ENCODE measurements at places on chromosomes 5 and 9.
A peak's percentile ranks its signal among the peaks of the same experiment; 100 is the strongest.

DNA sequence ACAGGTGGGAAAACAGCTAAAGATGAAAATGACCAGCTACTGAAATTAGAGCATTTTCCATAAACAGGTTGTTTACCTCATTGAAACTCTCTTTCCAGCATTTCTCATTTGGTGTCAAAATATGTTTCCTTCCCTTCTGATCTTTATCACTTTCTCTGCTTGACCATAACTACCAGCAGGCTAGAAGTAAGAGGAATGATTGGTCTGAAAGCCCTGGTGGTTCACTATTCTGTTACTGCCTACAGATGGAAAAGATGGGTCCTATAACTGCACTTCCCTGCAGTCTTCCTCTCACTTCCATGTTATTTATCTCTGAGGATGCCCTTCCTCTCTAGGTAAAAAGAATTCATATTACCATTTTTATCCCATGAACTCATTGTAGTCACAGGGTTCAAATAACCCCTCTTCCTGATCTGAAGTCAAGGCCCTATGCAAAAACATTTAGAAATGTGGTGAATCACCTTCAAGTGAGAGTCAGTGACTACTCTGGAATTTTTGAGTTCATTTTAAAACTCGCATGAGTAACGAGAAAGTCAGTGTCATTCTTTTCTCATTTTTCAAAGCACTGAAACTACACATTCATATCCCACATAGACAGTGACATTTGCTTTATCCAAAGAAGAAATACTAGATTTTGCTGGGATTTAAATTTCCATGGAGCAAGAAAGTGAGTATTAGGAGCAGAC lies 51.7 kb downstream of the ZNF474 start:
- H3K27ac ChIP-seq: peak overlapping the region; percentile 85
- H3K4me1 ChIP-seq: peaks cover 43% of the 10 kb centered on the region
- peak; percentile 80 for DNase-seq
- H3K4me3 ChIP-seq: peak overlapping the region; percentile 62

- no peaks in the 10 kb centered on the region for H3K36me3 ChIP-seq
- no peak overlapping the region for H3K27ac ChIP-seq
- DNase-seq: no peak
- no peaks in the 10 kb centered on the region for H3K4me1 ChIP-seq
- peaks cover 67% of the 10 kb centered on the region for H3K27me3 ChIP-seq
Observed at GRCh38 chr5:113693701-113694100, 180.2 kb downstream of the YTHDC2 start.

- H3K27me3 ChIP-seq: no peaks in the 10 kb centered on the region
- H3K4me1 ChIP-seq: no peaks in the 10 kb centered on the region
- H3K27ac ChIP-seq: no peak overlapping the region
- no peak overlapping the region for H3K4me3 ChIP-seq
- H3K36me3 ChIP-seq: no peaks in the 10 kb centered on the region
- no peak for DNase-seq
Observed at GRCh38 chr5:165119175-165119574, 1613.8 kb downstream of the MAT2B start.

GRCh38 chr9:122218071-122218934 lies 10.5 kb downstream of the LHX6 start:
- DNase-seq: peak; percentile 21
- H3K36me3 ChIP-seq: no peaks in the 10 kb centered on the region
- peaks cover 8% of the 10 kb centered on the region for H3K4me1 ChIP-seq
- H3K27me3 ChIP-seq: peaks cover 2% of the 10 kb centered on the region
- H3K4me3 ChIP-seq: no peak overlapping the region

- H3K27me3 ChIP-seq: no peaks in the 10 kb centered on the region
- H3K4me3 ChIP-seq: no peak overlapping the region
- no peak overlapping the region for H3K27ac ChIP-seq
Observed at GRCh38 chr5:78887384-78888118, 97.6 kb downstream of the ARSB start.

GRCh38 chr9:131091352-131091992 lies 4.9 kb upstream of the AIF1L start:
- peaks cover 10% of the 10 kb centered on the region for H3K4me1 ChIP-seq
- no peak for DNase-seq
- no peak overlapping the region for H3K27ac ChIP-seq
- peaks cover 7% of the 10 kb centered on the region for H3K36me3 ChIP-seq

DNA sequence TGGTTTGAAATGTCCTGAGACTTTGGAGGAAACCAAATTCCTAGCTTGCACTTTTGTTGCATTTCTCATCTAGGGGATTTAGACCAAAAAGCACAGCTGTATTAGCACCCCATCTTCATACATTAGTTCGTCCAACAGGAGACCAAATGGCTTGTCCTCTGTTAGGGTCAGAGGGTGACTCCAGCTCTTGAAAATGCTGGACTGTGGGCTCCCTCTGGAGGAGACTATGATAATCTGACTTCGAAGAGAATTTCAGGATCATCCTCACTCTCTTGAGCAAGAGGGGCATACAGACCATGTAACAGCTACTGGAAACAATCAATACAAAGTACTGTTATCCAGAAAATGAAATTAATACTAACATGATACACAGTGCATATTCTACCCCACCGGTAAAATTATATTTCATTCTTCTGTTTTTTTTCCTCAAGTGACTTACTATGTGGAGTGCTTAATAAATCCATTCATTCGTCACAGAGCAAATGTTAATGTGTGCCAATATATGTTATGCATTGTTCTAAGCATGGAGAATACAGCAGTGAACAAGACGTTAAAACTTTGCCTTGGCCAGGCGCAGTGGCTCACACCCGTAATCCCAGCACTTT lies 63.7 kb upstream of the PPP2CA start:
- no peaks in the 10 kb centered on the region for H3K4me1 ChIP-seq
- peak; percentile 89 for DNase-seq
- H3K4me3 ChIP-seq: no peak overlapping the region
- H3K27ac ChIP-seq: no peak overlapping the region
- peaks cover 7% of the 10 kb centered on the region for H3K36me3 ChIP-seq

- no peaks in the 10 kb centered on the region for H3K36me3 ChIP-seq
- DNase-seq: peak; percentile 5
- H3K4me3 ChIP-seq: no peak overlapping the region
- H3K27ac ChIP-seq: peak overlapping the region; percentile 49
- H3K27me3 ChIP-seq: no peaks in the 10 kb centered on the region
Observed at GRCh38 chr9:112858625-112859147, 32.0 kb downstream of the SLC46A2 start.

- H3K36me3 ChIP-seq: no peaks in the 10 kb centered on the region
- H3K27me3 ChIP-seq: no peaks in the 10 kb centered on the region
- no peak for DNase-seq
- H3K4me3 ChIP-seq: no peak overlapping the region
Observed at GRCh38 chr5:155850370-155850769, 476.6 kb upstream of the SGCD start.

DNA sequence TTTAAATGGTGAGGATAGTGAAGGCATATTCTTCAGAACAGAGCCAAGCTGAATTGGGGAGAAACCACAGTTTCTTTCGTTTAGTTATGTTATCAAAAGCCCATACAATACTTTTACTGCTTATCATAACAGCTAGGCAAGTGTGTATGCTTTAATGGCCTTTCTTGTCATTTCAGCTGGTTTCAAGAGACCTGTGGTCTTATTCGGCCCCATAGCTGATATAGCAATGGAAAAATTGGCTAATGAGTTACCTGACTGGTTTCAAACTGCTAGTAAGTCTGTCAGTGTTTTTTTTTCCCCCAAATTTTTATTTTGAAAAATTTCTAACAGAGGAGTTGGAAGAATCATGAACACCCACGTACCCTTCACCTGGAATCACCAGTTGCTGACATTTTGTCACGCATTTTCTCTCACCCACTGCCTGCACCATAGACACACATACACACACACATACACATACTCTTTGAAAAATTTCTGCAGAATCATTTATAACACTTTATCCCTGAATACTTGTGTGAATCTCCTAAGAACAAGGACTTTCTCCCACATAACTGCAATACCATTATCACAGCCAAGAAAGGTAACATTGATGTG lies 63.7 kb downstream of the TJP2 start:
- no peak for DNase-seq
- H3K27me3 ChIP-seq: no peaks in the 10 kb centered on the region
- H3K36me3 ChIP-seq: peaks cover 84% of the 10 kb centered on the region

GRCh38 chr5:30781643-30782042 lies 411.8 kb upstream of the CDH6 start:
- DNase-seq: no peak
- no peak overlapping the region for H3K4me3 ChIP-seq
- no peaks in the 10 kb centered on the region for H3K36me3 ChIP-seq

- no peaks in the 10 kb centered on the region for H3K27me3 ChIP-seq
- peaks cover 28% of the 10 kb centered on the region for H3K4me1 ChIP-seq
- H3K36me3 ChIP-seq: no peaks in the 10 kb centered on the region
- no peak for DNase-seq
- no peak overlapping the region for H3K27ac ChIP-seq
Observed at GRCh38 chr9:124809211-124809610, 32.3 kb downstream of the OLFML2A start.

DNA sequence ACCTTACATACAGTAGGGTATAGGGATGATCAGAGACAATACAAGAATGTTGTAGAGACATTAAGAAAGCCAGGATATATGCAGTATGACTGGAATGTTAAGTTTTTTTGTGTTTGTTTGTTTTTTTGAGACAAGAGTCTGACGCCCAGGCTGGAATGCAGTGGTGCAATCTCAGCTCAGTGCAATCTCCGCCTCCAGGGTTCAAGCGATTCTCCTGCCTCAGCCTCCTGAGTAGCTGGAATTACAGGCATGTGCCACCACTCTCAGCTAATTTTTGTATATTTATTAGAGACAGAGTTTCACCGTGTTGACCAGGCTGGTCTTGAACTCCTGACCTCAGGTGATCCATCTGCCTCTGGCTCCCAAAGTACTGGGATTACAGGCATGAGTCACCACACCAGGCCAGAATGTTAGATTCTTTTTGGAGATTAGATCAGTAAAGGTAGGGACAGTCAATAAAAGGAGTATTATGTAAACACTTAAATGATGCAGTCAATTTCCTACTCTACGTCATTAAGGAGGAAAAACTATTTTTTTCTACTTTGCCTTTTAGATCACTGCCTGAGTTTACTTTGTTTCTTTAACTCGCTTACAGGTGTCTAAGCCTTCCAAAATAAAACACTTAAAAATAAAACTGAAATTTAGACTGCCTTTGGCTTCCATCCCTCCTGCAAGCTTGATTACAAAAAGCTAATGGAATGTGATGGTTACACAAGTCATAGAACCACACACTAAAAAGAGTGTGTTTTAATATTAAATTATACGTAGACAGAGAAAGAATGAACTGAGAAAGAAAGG lies 6.8 kb upstream of the HNRNPA0 start:
- peaks cover 27% of the 10 kb centered on the region for H3K4me1 ChIP-seq
- no peak overlapping the region for H3K4me3 ChIP-seq
- no peaks in the 10 kb centered on the region for H3K27me3 ChIP-seq
- no peaks in the 10 kb centered on the region for H3K36me3 ChIP-seq

- peaks cover 6% of the 10 kb centered on the region for H3K4me1 ChIP-seq
- no peaks in the 10 kb centered on the region for H3K27me3 ChIP-seq
- no peaks in the 10 kb centered on the region for H3K36me3 ChIP-seq
- no peak overlapping the region for H3K4me3 ChIP-seq
- peak; percentile 37 for DNase-seq
- H3K27ac ChIP-seq: no peak overlapping the region
Observed at GRCh38 chr9:134165357-134166315, 1.3 kb upstream of the RNU6ATAC start.

DNA sequence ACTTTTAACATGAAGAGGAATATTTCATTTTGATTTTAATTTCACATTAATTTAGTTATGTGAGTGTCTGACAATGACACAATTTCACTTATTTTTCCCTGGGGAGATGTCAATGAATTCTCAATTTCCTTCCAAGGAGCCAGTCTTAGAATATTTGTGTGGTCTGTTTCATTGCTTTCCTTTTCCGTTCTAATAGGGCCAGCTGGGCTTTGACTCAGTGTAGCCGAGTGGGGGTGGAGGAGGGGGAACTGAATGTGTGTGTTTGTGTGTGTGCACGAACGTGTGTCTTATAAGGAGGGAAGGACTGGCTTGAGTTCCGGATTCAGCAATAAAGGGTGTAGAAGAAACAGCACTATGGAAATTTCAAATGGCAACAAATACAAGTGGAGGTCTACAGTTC lies 100.0 kb downstream of the BASP1 start:
- DNase-seq: no peak
- H3K27me3 ChIP-seq: no peaks in the 10 kb centered on the region
- peaks cover 35% of the 10 kb centered on the region for H3K4me1 ChIP-seq
- H3K27ac ChIP-seq: peak overlapping the region; percentile 60

DNA sequence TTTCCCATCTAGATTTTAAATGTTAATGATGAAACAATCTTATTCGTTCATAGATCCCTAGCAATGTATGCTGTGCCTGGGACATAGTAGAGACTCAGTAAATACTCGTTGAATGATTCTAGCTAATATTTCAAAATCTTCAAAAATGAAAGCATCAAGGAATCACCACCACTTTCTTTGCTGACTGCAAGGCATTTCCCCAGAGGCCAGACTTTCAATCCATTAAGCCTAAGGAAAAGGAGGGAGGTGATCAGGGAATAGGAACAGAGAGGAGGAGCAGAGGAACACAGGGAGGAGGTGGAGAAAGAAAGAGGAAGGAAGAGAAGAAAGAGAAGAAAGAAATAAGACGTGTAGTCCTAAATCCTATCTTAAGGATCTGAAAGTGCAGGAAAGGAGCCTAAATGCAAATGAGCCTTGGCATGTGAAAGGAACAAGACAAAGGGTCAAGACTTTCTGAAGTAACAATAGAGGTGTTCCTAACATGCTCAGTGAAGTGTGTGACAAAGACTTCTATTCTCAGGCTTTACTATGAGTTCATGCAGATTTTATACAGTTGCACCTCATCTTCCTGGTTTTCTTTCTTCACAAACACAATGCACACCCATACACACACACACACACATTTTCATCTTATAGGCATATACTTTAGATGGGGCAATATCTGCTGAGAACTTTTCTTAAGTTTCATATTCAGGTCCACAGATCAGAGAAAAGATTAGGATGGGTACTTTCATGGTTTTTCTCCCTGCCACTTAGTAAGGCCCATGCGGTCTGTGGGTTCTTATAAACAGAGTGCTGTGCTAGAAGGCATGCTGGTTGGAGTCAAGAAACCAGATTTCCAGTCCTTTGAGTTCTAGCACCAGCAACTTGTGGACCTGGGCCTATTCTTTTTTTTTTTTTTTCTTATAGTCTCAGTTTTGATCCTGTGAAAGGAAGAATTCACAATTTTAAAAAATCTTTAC lies 512.2 kb upstream of the TNC start:
- DNase-seq: no peak
- H3K27me3 ChIP-seq: no peaks in the 10 kb centered on the region
- no peak overlapping the region for H3K27ac ChIP-seq
- H3K4me1 ChIP-seq: peaks cover 19% of the 10 kb centered on the region
- H3K4me3 ChIP-seq: no peak overlapping the region

DNA sequence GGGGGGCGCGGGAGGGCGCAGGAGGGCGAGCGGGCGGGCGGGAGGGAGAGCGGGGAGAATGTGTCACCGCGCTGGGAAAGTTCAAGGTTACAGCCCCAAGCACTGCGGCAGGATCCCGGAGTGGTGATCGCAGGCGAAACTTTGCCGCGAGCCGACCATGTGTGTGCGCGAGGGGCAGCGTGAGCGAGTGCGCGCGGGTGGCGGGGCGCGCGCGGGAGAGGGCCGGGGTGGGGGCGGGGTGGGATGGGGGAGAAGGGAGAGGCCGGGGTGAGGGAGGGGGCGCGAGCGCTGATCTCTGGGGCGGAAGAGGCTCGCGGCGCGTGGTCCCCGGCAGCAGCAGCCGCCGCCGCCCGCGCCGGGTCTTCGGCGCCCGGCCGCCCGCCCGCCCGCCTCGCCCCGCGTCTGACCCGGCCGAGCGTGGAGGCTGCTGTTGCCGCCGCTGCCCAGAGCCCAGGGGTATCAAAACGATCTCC lies at the start of gene NFIB:
NFIB (minus strand) TSS at position 191 of the 473 bp plus-strand sequence. CDS start 630 bp downstream, outside the sequence.
- no peaks in the 10 kb centered on the region for H3K27me3 ChIP-seq
- peak; percentile 55 for DNase-seq
- peaks cover 39% of the 10 kb centered on the region for H3K4me1 ChIP-seq
- peaks cover 7% of the 10 kb centered on the region for H3K36me3 ChIP-seq

Measured in MCF 10A (cell line).